SK-MEL-5 (cell line): ENCODE measurements at places on chromosomes 5 and 9.

DNA sequence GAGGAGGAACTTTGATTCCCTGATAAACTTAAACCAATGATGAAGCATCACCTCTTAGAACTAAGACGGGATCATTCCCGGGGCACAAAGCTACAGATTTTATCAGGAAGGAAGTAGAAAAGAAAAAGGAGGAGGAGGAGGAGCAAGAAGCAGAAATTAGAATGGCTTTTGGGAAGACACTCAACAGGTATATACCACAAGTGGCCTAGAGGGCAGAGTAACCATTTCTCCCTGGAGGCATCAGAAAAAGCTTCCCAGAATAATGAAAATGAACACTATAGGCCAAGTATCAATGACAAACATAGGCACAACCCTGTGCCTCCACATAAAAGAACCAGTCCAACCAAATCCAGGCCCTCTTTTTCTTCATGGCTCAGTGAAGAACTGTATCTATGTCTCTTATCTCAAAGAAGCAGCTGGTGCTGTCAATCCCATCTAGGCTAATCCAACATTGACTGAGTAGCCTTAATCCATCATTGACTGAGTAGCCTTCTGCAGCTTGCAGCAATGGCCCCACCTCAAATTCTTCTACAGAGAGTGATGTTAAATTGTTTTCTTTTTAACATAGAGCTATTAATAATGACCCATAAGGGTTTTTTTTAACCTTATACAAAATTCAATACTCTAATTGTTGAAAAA lies 178.8 kb upstream of the KIF2A start:
- no peak for DNase-seq

- DNase-seq: no peak
Observed at GRCh38 chr5:106510321-106510720, 1160.4 kb downstream of the EFNA5 start.

DNA sequence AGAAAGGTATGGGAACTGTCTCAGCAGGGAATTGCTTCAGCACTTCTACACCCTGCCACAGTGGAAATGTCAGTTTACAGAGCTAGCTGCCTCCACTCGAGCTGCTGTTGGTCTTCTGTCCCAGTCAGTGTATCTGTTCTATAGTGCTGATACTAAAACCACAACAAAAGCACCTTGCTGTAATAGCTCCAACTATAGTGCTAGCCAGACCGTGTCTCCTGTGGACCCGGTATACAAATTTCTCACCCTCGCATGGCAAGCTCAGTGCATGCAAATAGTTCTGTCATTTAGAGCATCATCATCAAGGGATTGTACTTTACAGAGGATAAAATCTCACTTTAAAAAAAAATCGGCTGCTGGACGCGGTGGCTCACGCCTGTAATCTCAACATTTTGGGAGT lies 51.5 kb upstream of the IQGAP2 start:
- no peak for DNase-seq

DNA sequence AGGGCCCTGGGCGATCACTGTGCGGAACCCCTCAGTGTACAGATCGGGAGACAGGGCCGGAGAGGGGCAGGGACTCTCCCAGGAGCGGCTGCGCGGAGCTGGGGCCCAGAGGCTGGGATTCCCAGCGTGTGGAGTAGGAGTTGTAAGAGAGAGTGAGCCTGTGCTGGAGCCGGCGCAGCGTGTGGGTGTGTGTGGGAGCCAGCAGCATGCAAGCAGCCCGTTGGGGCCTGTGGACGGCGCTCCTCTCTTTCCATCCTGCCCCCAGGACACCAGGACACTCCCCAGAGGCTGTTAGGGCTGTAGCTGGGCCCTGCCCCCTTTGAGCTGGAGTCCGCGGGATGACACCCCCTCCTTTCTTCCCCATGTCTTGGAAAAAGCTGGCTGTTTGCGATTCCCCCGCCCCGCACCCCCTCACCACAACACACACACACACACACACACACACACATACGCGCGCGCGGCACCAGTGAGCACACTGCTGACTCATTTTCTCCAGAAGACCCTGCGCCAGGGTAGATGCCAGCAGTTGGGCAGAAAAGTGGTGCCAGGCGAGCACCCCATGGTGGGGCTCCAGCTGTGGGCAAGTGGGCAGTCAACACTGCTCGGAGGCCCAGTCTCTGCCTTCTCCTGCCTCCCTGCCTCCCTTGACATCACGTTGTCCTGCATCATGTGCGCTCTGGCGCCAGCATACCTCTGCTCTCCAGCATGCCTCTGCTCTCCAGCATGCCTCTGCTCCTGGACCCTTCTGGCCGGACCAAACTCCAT lies 1.5 kb downstream of the COL27A1 start:
- DNase-seq: no peak
